D721Med (cell line): ENCODE measurements at places on chromosomes 5 and 9.

GRCh38 chr5:115414406-115415142 lies 118.1 kb upstream of the CCDC112 start:
- no peak for DNase-seq

DNA sequence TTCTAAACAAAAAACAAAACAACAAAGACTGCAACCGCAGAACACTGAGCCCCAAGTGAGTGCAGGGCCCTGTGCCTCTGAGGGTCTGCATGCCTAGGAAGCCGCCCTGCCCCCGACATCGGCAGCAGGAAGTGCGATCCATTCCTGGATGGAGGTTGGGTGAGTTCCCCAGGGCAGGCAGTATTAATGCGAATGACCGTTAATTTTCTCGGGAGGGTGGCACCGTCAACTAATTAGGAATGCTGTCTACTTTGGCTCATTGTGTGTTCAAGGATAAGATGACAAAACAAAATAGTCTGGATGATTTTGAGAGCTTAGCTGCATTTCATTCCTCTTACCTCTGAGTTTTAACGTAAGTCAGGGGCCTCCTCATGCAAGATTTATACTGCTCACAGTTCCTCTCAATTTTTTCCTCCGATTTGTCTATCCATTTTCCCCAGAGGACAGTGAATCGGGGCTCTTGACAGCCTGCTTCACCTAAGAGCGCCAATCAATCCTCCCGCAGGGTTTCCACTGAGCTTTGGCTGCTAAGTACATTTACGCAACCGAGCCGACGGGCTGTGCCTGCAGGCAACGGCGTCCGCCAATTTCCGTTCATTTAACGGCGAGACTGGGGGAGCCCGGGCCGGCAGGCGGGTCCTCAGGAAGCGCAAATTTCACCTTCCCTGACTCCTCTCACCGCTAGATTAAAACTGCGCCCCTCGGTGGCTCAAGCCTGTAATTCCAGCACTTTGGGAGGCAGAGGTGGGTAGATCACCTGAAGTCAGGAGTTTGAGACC lies 2.9 kb upstream of the NXNL2 start:
- DNase-seq, result no peak

DNA sequence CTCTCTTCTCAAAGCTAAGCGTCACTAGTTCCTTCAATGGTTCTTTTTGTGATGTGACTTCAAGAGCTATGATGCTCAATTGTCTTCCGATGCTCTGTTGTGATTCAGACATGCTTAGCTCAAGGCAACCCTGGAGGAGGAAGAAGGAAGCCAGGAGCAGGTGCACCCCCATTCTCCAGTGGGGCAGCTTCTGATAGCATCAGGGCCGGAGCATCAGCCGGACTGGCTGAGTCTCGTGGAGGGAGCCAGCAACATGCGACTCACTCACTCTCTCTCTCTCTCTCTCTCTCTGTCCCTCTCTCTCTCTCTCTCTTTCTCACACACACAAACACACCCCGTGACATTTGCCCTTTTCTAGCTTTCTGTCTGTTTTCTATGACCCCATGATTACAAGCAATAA lies 140.2 kb downstream of the HSD17B3 start:
- no peak for DNase-seq

GRCh38 chr5:140109018-140109758 lies 4.7 kb upstream of the PURA start:
- no peak for DNase-seq

DNA sequence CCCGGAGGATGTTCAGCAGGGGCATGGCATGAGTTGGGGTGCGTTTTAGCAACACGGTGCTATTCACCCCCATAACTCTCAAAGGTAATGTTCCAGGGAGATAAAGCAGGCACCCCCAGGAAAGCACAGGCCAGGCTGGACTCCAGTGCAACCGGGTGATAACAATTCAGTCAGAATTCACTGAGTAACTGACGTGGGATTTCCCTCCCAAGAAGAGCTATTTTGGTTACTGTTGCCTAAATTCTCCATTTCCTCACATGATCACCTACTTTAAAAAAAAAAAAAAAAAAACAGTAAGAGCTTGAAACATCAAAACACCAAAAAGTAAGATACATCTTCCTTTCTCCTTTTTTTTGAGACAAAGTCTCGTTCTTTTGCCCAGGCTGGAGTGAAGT lies 137.6 kb upstream of the WWC1 start:
- no peak for DNase-seq

DNA sequence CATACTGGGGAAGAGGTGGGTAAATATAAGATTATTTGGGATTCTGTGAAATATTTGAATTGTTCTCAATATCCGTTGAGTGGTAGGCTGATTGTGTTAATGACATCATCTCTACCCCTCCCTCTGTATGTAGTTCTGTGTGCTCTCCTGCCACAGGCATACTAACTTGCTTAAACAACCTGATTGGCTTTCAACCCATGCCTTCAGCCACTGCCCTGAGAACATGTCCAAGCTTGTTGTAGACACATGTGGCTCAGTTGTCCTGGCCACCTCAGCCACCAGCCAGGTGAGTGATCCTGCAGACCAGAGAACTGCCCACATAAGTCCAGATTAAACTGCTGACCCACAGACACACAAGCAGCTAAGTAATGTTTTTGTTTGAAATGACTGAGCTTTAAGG lies 31.1 kb downstream of the ANKS6 start:
- DNase-seq, result no peak

DNA sequence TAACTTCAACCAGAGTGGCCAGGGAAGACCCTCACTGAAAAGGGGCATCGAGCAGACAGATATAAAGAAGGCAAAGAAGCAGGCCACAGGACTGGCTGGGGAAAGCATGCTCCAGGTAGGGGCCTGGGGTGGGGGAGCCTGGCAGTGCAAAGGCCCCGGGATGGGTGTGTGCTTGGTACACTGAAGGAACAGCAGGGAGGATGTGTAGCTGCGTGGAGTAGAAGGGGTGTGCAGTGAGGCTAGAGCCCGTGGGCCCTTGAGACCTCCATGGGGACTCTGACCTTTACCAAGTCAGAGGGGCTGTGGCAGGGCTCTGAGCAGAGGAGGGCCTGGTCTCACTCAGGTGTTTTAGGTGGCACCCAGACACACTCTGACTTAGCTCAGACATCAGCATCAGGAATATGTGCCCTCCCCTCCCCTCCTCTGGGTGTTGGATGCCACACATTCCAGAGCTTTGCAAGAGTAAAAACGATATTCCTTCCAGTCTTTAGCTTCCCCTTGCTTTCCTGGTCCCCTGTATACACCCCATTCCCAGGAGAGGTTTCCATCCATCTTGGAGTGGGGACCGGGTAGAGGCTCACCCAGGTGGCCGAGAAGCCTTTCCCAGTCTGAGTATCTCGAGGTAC lies 7.6 kb downstream of the TRIM7 start:
- DNase-seq, result no peak

- DNase-seq, result no peak
These were observed 3.4 kb upstream of the GRPEL2 start for GRCh38 chr5:149341876-149342275.

DNA sequence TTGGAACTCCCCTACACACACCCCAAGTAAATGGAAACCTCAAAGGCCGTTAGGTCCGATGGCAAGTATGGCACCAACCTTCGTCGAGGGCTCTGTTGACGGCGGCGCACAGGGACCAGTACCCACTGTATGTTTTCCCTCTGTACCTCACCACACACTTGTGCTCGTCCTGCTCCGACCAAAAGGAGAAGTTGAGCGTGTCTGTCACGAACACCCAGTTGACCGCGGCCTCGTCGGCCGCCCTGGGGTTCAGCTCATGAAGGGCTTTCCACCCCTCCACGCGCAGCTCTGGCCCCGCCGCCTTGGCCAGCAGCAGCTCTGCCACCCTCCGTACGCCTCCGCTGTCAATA lies 24.0 kb downstream of the HNRNPK start:
- no peak for DNase-seq

GRCh38 chr5:666816-667498 lies 26.2 kb downstream of the TPPP start:
- DNase-seq, result no peak

DNA sequence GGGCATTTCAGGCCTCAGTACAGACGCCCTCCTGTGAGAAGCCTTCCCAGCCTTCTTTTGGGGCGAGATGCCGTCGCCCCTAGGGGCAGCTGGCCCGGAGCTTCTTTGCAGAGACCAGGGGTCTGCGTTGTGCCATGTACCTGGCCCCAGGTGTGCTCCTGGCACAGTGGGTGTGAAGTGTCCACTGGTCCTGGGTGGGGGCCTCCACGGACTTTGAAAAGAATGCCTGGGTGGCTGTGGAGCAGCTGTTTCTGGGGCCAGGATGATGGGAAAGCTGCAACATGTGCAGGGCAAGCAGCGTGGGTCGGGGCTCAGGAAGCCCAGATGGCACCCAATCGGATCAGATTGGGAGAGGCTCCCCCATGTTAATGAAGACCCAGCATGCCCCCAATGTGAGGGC lies 47.8 kb downstream of the WNK2 start:
- no peak for DNase-seq

- no peak for DNase-seq
These were observed 1.6 kb upstream of the TNIP1 start for GRCh38 chr5:151082282-151082902.

- no peak for DNase-seq
These were observed 64.3 kb downstream of the CDH18 start for GRCh38 chr5:19923742-19924141.

DNA sequence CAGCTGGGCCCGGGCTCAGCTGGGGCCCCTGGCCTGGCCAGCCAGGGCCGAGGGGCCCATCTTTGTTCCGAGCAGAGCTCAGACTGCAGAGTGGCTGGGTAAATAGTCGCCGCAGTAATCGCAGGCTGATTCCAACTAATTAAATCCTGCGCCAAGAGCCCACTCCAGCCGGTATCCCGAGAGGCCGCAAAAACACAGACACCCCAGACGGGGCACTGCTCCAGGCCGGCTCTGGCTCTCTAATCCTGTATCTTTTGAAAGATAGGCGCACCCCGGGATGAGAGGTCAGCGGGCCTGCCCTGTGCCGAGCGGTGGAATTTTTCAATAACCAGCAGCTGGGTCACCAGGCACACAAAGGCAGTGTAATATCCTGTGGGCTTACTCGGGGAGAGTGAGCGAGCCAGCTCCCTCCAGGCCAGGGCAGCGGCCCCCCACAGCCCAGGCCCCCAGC lies 57.7 kb downstream of the LMX1B start:
- DNase-seq, result no peak

GRCh38 chr9:124783830-124784229 lies 6.9 kb downstream of the OLFML2A start:
- DNase-seq, result no peak

- no peak for DNase-seq
These were observed 17.5 kb upstream of the CLPTM1L start for GRCh38 chr5:1362242-1363015.

DNA sequence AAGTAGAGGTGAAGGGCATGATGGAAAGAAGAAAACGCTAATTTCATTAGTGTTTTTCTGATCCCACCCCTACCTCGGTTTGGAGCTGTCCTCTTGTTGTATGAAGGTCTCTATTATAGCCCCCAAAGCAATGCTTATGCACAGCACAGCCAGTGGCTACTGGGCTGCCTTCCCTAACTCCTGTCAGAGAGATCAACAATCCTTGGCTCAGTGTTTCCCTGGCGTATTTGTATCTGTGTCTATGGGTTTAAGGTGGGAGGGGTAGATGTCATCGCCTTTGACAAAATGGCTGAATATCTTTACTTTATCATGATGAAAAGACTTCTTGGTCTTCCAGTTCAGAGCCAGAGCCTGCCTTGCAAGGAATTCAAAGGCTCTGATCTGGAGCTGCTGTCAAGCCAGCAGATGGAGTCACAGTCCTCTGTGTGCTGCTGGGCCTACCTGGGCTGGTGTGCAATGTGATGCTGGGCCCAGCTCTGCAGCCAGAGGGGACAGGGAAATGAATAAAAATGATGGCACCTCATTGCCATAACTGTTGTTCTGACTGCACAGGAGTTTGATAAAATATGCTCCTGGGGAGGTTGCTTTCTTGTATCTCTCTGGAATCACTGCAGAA lies 20.1 kb upstream of the HSPA9 start:
- no peak for DNase-seq

GRCh38 chr5:55051357-55051756 lies 27.3 kb downstream of the GZMK start:
- DNase-seq, result no peak

- DNase-seq, result no peak
These were observed 306.8 kb downstream of the TRPM3 start for GRCh38 chr9:70814597-70814996.

GRCh38 chr9:100455470-100455869 lies 17.5 kb upstream of the TMEFF1 start:
- no peak for DNase-seq

DNA sequence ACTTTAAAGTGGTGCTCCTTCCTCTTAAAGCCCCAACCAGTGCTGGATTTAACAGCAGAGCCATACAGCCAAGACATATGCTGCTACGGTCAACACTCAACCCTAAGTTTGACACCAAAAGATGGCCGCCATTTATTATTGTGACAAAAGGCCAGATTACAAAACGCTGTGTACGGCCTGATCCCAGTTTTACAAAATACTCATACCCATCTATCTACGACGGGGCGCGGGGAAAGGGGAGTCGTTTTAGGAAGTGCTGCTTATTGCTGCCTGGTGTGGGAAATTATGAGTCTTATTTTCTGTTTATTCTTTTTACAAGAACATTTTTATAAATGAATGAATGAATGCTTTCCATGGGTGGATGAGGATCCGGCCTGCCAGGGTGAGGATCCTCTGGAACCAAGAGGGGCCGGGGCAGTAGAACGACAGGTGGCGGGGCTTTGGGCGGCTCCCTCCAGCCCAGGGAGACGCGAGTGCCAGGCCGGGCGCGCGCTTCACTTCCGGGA lies 457 bp upstream of the IDNK start:
- DNase-seq, result no peak
